ENCODE measurements at places on chromosomes 12 and 14.

DNA sequence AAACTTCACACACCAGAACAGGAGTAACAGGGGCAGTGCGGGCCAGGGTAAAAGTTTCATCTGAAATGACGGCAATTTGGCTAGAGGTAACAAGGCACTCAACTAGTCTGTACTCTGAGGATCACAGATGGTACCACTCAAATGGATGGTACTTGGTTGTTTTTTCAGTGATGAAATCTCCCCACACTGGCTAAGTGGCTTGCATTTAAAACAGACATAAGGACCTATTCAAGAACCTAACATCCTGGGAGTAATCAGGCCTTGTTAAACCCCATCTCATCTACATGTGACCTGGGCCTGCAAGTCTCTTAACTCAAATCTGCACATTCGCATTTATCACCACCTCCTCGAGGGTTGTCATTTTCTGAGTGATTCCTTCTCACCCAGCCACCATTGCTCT, 90.8 kb downstream of the PRKAB1 start:
- DNase-seq: no peak

GRCh38 chr14:44803239-44803905, 158.4 kb downstream of the KLHL28 start:
- peak; percentile 7 for DNase-seq

- DNase-seq: no peak
Observed at GRCh38 chr14:81222126-81222525, 1.4 kb upstream of the GTF2A1 start.

- no peak for DNase-seq
Observed at GRCh38 chr12:123049398-123050240, 69.1 kb downstream of the ARL6IP4 start.

GRCh38 chr14:89674936-89675335, 257.9 kb upstream of the FOXN3 start:
- DNase-seq: no peak

DNA sequence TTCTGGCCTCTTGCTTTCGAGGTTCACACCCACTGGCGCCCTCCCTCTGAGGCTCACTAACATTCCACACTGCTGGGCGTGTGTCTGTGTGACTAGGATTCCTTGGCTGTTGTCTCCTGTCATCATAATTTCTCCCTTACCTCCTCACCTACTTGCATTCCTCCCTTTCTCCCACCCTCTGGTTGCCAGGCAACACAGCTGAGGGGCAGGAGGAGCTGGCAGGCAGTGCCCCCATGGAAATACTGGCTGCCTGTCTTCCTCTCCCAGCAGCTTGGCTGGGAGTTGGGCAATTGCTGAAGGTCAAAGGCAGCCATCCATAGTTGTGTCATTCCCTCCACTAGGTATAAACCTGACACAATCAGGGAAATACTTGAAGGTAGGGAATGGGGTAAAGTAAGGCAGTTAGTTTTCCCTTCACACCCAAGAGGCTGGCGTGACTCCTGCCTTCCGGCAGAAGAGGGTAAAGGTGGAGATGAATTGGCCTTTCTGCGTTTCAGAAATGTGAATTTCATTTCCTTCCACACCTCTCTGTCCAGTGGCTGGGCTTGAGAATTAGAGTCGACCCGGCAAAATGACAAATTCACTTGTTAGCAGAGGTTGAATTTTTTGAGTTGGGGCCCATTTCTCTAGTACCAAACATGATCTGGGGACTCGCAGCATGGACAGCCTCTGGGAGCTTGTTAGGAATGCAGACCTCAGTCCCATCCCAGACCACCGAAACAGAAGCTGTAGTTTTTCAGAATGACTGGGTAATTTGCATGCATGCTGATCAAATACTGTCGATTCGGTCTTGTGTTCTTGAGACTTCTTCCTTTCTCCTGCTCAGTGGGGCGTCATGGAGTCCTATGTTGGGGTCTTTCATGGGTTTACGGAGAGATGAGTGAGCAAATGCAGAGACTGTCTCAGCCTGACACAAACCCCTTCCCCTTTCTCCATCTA, 24.3 kb upstream of the EMP1 start:
- no peak for DNase-seq

DNA sequence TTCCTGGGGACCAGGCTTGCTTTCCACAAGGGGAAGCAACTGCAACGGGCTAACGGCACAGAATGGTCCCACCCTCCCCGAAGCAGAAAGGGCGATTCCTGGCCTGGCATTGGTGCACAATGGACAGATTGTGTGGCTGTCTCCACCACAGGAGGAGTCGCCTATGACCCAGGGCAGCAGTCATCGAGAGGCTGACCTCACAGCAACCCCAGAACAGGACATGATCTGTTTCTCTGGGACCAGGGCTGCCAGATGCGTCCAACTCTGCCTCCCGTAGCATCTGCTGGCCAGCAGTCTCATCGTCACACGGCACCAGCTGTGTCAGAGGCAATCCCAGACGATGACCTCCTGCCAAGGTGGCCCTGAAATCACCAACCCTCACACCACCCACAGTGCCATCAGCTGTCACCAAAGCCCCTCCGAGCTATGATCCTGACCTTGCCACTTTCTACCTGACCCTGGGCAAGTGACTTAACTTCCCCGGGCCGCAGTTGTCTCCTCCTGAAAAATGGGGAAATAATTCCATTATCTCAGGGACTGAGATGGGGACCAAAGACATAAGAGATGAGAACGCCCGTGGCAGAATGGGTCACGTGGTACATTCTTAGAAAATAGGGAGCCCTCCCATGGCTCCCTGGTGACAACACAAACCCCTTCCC, 86.7 kb downstream of the CHGA start:
- no peak for DNase-seq

DNA sequence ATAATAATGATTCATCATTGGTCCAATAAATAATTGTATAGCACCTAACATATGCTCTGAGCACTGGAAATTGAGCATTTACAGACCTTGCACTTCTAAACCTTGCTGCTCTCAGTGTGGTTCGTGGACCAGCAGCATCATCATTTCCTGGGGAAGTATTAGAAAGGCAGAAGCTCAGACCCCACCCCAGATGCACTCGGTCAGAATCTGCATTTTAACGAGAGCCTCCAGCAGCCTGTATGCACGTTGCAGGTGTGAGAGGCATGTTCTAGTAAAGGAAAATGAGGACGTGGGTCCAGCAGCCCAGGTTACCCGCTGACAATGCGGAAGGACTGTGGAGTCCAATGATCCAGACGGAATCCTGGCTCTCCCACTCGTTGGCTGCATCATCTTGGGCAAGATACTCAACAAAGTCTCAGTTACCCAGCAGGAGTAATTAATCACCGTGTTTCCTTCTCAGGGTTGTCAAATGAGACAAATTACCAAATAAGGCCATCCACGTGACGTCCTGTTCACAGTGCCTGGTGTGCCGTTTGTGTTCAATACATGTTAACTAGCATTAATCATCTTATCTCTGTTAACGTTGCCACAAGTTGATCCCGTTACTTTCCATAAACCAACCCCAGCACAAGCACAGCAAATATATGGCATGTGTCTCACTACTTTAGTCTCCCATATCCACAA, 49.2 kb upstream of the CCND2 start:
- DNase-seq: no peak

DNA sequence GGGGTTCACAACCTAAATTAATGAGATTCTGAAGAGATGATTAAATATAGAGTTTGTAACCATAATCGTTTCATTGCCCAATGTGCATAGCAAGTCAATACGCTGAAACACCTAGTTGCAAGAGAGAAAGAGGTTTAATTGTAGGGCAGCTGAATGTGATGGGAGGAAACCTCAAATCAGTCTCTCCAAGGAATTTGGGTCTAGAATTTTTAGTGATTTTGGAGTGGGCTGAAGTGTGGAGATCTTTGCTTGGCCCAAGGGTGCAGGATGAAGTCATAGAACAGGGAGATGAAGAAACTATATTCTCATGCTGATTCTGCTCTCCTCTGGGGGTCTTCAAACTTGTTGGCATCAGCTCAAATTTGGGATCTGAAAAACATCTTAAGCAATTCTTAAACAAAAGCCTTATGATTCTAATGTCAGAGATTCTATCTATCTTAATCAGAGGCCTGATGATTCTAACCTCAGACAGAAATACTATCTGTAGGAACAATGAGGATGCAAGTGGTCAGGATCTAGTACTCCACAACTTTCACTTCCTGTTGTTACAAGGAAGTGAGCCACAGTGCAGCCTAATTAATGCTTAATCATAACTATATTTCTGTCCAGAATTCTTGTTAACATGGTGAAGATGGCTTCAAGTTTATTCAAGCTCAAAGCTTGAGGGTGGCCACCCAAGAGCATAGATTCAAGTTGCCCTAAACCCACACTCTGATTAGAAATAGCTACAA, 80.2 kb upstream of the FUT8 start:
- DNase-seq: no peak

- DNase-seq: peak; percentile 76
Observed at GRCh38 chr12:57741844-57742738, 2.7 kb upstream of the TSPAN31 start.

DNA sequence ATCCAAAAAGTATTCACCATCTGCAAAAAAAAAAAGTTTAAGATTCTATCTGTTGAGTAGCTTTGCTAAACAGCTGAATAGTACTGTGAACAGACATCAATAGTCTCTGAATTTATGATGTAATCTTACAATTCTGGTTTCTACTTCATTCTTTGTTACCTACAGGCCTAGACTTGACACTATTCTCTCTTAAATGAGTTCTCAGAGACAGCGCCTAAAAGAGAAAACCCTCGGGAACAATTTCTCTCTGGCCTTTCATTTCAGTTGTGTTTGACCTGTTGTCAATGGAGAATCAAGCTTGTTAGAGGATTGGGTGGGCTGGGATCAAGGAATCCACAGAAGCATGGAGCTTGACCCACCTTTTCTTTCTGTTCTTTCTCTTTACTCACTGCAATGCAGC, 5.9 kb upstream of the TWF1 start:
- no peak for DNase-seq

- no peak for DNase-seq
Observed at GRCh38 chr14:51323492-51323891, 83.4 kb downstream of the TMX1 start.

- DNase-seq: no peak
Observed at GRCh38 chr14:89137526-89138163, 279.4 kb downstream of the FOXN3 start.

DNA sequence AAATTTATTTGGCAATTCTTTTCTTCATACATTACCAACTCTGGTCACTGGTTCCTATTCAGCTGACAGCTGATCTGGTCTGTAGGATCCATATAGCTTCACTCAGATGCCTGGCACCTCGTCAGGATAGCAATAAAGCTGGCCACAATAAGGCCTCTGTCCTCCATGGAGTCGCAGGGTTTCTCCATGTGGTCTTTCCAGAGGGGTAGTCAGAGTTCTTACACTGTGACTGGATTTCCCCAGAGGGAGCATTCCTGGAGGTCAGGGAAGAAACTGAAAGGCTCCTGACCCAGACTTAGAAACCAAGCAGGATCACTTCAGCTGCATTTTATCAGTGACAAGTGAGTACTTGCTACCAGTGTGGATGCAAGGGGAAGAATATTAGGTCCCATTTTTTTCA, 34.9 kb upstream of the SIX1 start:
- DNase-seq: no peak

- DNase-seq: no peak
Observed at GRCh38 chr12:123973552-123974341, 732 bp downstream of the ZNF664 start.

- no peak for DNase-seq
Observed at GRCh38 chr12:12403264-12404248, 46.7 kb downstream of the BORCS5 start.

DNA sequence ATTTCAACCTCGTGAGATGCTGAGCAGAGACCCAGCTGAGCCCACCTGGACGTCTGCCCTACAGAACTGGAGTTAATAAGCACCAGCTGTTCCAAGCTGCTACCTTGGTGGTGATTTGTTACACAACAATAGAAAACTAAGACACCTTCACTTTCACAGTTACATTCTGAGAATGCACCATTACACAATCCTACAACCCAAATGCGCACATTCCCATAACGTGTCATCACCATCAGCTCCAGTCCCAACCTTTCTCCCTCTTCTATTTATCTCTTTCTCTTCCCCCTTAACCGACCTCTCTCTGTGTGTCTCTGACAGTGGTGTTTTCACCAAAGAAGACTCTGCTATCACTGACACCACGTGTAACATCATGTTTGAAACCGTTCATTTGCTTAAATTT, 91.9 kb downstream of the TMEM132D start:
- no peak for DNase-seq

GRCh38 chr14:94093418-94093817, 12.3 kb downstream of the IFI27L1 start:
- DNase-seq: no peak

GRCh38 chr14:68131907-68132306, 312.3 kb downstream of the RAD51B start:
- no peak for DNase-seq

- no peak for DNase-seq
Observed at GRCh38 chr14:77037215-77037937, 8.9 kb upstream of the IRF2BPL start.

DNA sequence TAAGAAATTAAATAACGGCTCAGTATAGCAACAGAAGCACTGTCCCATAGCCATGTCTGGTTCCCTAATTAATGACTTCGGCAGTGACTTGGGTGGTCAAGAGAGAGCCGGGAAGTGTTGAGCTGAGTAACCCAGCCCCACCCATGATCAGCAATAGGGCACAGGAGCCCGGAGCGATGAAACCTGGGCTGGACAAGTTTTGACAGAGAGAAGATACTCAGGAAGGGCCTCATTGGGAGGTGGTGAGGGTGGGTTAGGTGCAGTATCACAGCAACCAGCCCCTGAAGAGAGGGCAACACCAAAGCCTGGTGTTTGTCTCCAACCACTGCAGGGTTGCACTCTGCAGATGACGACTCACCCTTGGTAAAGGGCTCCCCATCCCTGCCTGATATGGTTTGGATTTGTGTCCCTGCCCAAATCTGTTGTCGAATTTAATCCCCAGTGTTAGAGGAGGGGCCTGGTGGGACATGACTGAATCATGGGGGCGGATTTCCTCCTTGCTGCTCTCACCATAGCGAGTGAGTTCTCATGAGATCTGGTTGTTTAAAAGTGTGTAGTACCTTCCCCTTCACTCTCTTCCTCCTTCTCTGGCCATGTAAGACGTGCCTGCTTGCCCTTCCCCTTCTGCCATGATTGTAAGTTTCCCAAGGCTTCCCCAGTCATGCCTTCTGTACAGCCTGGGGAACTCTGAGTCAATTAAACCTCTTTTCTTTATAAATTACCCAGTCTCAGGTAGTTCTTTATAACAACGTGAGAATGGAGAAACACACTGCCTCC, 124.9 kb upstream of the MED13L start:
- DNase-seq: no peak

DNA sequence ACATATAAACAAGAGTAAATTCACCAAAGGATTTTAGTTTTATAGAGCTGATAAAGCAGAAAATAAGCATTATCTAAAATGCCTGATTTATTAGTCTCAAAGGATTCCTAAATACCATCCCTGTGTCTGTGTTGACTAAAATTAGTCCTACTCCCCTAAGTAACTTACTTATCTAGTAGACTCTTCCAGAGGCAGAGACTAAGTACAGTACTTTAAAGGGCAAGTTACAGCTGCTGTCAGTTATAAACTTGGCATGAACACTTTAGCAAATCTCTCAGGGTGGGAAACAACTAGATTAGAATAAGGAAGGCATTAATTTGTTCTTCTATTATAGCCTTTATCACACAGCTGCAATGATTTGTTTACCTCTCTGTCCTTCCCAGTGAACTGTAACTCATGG, 46.0 kb downstream of the ATP2B1 start:
- no peak for DNase-seq
